ENCODE measurements at places on chromosomes 7 and 10.

- no peak for DNase-seq
Measured at GRCh38 chr7:155840909-155841308, 28.6 kb upstream of the SHH start.

DNA sequence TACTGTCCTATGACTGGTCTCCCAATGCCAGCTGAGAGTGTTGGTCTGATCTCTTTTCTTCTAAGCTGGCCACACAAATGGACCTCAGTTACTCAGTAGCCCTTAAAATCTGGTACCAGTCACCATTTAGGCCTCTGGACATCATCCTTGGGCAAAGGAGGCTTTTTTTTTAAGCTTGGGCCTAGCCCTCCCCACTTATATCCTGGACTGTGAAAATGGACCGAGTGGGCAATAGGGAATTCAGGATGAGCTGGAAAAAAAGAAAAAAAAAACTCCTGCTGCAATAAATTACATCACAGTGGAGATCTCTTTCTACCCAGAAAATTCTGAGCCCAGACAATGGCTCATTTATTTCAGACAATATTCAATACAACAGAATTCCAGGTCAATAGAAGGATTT, 68.4 kb downstream of the PARP12 start:
- DNase-seq = no peak

DNA sequence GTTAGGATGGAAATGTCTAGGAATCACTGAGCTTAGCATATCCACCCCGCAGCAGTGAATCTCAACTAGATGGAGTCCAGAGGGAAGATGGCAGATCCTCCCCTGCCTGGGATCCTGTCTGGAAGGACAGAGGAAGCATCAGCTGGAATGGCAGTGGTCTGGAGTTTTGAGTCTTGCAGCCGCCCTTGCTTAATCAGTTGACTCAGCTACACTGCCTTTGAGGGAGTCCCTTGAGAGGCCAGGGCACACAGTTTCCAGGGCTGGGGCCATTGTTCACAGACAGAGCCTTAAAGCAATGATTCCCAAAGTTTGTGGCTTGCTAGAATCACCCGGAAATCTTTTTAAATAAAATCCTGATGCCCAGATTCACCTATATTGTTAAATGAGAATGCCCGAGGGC, 128.1 kb downstream of the NT5C2 start:
- DNase-seq = no peak

- DNase-seq = no peak
Measured at GRCh38 chr10:131912620-131913019, 11.8 kb downstream of the PPP2R2D start.

- DNase-seq = peak; percentile 43
Measured at GRCh38 chr7:38463277-38464225, 167.6 kb downstream of the AMPH start.

DNA sequence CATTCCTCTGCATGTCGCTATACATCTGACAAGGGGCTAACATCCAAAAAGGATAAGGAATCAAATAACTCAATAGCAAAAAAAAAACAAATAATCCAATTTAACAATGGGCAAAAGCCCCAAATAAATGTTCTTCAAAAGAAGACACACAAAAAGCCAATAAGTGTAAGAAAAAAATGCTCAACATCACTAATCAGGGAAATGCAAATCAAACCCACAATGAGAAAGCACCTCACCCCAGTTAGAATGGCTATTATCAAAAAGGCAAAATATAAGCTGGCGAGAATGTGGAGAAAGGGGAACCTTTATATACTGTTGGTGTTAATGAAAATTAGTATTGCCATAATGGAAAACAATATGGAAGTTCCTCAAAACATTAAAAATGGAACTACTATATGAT, 14.3 kb downstream of the ARHGAP12 start:
- no peak for DNase-seq

GRCh38 chr7:72453471-72453870, 41.3 kb upstream of the CALN1 start:
- no peak for DNase-seq

- peak; percentile 68 for DNase-seq
Measured at GRCh38 chr7:148698397-148699023, at the start of gene CUL1. TSS of gene CUL1 (plus strand) at chr7:148698903. CDS start at chr7:148730123, 31,220 bp downstream.

DNA sequence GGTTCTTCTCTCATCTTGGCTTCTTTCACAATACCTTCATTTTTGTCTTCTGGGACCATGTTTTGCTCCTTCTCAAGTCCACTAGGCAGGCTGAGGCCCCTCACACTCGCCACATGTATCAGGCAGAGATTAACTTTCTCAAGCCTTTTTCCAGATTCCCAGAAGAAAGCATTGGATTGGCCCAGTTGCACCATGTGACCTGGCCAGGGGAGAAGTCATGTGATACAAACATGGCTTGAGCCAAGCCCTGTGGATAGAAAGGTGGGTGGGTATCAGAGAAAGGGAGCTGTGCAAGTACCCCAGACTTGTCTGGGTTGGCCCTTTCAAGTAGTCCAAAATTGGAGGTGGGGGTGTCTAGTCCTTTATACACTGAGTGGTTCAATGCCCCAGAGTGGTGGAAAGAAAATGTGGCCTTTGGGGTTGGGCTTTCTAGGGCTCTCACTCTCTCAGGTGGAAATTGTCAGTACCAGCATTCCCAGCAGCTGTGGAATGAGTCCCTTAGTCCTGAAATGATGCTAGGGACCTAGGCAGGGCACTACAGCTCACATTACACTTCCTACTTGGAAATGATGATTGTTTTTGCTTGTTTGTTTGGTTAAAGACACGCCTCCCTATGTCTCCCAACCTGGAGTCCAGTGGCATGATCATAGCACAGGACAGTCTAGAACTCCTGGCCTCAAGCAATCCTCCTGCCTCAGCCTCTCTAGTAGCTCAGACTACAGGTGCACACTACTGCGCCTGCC, 36.9 kb upstream of the C10orf67 start:
- no peak for DNase-seq

DNA sequence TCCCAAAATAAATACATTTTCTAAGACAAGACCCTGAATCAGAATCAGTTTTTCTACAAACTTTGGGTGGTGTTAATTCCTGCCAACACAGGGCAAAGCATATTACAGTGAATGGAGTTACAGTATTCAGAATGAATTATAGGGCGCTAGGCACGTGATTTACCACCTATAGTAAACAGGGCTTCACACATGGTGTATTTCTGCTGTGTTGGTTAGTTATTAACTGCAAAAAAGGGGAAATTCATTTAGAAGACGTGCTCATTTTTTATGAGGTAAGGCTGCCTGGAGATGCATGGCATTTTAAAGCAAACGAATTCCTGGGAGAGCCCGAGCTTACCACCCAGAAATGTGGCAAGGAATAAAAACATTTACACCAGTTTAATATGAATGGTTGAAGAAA, 393.8 kb downstream of the LRMDA start:
- no peak for DNase-seq

GRCh38 chr10:112915590-112916572, 34.2 kb upstream of the TCF7L2 start:
- no peak for DNase-seq

GRCh38 chr7:66634816-66635215, 6.1 kb downstream of the KCTD7 start:
- no peak for DNase-seq

GRCh38 chr7:6153646-6154541, 118.5 kb downstream of the CYTH3 start:
- DNase-seq = no peak

DNA sequence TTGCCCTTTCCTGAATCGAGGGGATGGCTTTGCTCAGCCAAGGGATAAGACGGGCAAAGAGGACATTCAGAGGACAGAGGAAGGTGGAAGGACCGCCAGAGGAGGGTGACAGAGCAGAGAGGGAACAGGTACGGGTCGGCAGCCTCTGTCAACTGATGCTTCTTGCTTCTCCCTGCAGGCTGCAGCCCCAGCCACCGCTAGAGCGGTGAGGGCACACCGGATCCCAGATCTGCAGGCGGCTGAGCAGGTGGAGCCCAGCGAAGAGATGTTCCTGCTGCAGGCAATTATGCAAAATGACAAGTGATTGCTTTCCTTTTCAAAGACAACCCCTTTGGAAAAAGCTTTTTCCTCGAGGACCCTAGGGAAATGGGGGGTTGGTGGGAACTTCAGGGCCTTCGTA, 181.9 kb upstream of the ANKRD30A start:
- no peak for DNase-seq

GRCh38 chr10:62584731-62585130, 210.6 kb downstream of the ZNF365 start:
- DNase-seq = no peak

GRCh38 chr7:96246919-96247318, 75.0 kb downstream of the SLC25A13 start:
- no peak for DNase-seq

DNA sequence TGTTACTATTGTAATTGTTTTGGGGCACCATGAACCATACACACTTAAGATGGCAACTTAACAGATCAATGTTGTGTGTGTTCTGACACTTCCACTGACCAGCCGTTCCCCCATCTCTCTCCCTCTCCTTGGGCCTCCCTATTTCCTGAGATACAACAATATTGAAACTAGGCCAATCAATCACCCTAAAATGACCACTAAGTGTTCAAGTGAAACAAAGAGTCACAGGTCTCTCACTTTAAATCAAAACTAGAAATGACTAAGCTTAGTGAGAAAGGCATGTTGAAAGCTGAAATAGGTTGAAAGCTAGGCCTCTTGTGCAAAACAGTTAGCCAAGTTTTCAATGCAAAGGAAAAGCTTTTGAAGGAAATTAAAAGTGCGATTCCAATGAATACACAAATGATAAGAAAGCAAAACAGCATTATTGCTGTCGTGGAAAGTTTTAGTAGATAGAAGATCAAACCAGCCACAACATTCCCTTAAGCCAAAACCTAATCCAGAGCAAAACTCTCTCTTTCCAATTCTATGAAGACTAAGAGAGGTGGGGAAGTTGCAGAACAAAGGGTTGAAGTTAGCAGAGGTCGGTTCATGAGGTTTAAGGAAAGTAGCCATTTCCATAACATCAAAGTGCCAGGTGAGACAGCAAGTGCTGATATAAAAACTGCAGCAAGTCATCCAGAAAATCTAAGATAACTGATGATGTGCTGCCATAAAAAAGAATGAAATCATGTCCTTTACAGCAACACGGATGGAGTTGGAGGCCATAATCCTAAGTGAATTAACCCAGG, 90.6 kb downstream of the MTPN start:
- no peak for DNase-seq

DNA sequence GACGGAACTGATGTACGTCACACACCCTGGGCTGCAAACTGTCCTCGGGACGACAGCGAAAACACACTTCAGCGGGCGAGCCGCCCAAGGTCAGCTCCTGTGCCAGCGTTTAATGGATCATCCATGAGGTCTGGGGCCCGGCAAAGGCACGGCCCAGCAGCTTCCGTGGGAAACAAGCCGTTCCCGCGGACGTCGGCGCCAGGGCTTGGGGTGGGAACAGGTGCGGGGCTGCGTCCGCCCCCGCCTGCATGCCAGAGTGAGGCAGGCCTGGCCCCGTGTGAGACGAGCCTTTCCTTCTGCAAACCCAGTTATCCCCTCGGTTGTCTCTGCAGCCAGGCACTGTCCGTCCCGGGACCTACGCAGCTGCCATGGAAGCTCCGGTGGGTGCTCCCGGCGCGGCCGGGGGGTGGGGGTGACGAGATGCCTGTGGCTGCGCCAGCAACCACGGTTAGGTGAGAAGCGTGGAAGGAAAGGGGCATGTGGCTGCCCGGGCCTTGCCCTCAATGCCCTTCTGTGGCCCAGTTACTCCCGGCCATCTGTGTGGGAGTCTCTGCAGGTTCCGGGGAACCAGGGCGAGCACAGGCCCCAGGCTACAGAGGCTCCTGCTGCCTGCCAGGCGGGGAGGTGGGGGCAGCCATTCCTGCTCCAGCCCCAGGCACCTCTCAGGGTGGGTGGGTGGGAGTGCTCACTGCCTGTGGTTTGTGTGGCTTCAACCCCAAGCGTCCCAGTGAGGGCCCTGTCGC, 42.2 kb upstream of the PDGFA start:
- no peak for DNase-seq

GRCh38 chr10:11282661-11283060, 265.0 kb downstream of the CELF2 start:
- no peak for DNase-seq

- no peak for DNase-seq
Measured at GRCh38 chr7:77912293-77912692, 113.7 kb downstream of the PHTF2 start.

GRCh38 chr7:100370303-100370702, 3.0 kb upstream of the PILRA start:
- no peak for DNase-seq

DNA sequence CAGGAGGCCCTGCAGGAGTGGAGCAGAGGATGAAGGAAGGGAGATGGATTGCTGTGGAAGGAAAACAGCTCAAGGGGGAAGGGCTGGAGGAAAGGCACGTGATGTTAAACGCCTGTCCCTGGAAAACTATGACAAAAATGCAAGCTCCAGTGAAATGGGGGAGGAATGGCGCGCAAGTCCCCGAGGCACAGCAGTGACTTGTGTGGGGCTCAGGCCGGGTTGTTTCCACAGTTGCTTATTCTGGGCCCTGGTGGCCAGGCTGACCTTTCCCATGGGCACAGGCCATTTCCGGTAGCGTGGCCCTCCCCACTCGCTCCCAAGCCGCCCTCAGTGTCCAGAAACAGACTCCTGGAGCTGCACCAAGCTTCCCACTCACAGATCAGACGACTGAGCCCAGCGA, 68.1 kb upstream of the PDGFA start:
- no peak for DNase-seq

DNA sequence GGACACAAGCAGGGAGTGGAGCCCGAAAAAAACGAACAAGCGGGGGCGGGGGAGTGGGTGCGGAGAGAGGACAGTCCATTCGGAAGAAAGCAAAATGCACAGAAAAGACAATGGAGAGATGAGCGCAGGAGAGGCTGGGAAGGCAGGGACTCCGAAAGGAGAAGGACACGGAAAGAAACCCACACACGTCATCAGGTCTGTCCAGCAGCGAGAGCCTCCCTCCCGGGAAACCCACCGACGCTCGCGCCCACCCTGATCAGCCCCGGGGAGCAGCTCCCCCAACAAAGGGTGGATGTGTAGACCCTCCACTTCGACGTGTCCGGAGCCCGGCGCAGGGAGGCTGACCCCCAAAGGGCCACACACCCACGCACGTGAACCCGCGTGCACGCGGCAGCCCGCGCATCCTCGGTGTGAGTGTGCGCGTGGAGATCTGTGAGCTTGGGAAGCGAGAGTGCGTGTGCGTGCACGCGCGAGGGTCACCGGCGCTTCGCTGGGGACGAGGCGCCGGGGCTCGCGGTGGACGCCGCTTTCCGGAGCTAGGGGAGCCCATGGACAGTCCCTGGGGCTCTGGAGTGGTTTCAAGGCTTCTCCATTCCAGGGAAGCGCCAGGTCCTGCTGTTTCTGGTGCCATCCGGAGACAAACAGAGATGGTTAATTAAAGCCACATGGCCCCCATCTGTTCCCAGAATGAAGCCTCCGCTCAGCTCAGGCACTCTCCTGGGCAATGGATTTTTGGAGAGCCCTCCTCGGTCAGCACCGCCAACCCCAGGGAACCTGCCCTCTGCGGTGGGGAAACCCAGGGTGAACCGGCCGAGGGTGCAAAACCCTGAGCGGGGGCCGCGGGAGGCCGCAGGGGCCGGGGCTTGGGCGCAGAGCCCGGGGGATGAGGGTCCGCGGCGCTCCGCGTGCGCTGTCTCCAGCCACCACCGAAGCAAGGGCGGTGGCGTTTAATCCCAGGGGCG, 916 bp downstream of the LAMB1 start:
- DNase-seq = no peak

- no peak for DNase-seq
Measured at GRCh38 chr10:44756216-44756615, 154.9 kb upstream of the TMEM72 start.
